ENCODE measurements at places on chromosomes 5 and 9.

GRCh38 chr5:57862942-57863341, 380.3 kb upstream of the ACTBL2 start:
- DNase-seq: no peak

GRCh38 chr9:134425812-134426211, 99.6 kb downstream of the RXRA start:
- no peak for DNase-seq

DNA sequence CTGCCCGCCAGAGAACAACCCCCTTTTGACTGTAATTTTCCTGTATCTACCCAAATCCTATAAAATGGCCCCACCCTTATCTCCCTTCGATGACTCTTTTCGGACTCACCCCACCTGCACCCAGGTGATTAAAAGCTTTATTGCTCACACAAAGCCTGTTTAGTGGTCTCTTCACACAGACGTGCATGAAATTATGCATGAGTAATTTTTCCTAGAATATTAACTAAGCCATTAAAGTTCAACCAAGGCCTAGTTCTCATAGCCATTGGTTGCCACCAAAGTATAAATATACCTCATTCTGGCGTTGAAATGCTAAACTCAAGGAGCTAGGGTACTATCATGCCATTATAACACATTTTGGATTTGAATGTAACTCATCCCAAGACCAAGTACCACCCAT, 243.9 kb downstream of the ZNF608 start:
- no peak for DNase-seq

- DNase-seq: no peak
Measured at GRCh38 chr5:139256820-139257219, 36.7 kb upstream of the MATR3 start.

GRCh38 chr9:112939418-112939817, 48.7 kb upstream of the SLC46A2 start:
- no peak for DNase-seq

- DNase-seq: no peak
Measured at GRCh38 chr5:170288151-170288550, 9.4 kb downstream of the LCP2 start.

DNA sequence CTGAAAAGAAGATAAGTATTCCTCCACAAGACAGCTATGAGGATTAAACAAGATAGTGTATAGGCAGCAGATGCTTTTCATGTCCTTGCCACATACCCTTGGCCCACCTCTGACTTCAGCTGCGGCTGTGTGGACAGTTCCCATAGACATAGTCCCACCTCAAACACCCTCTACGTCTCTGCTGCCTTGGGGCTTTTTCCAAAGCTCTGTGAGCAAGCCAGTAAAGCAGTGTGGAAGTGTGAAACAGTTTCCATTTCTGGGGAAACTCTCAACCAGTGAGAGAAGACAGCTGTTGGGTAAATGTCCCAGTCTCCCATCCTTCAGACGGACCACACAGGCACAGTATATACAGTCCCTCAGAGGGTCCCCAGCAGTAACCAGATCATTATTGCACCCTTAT, 125.5 kb downstream of the CDK5RAP2 start:
- no peak for DNase-seq

DNA sequence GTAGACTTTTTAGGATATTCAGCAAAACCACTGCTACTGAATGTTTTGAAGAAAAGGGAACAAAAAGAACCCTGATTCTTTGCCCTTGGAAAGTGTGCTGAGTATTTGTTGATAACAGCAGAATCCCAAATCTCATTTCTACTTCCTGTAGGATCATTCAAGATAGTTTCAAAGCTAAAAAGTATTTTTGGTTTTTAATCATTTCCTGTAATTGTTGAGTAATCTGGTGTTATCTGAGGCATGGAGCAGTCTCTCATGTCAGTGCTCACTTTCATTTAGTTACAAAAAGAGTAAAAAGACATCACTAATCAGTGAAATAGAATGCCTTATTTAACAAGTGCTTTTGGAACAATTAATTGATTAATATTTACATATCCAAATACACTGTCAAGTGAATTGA, 56.1 kb downstream of the ITGA2 start:
- DNase-seq: no peak

DNA sequence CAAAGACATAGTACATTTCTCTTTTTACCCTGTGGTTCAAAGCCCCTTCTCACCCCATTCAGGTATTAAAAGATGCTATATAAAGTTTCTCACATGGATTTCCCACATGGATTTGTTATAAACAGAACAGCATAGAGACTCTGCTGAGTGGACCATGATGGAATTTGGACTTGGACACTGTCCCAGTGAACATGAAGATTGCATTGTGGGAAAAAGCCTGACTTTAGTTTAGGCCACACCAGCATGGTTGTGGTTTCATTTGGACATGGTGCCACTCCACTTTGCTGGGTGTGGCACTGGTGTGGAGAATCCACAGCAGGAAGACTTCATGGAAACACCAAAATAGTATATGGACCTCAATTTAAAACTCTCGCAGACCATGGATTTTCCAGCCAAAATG, 124.6 kb downstream of the ARHGAP26 start:
- no peak for DNase-seq

GRCh38 chr5:143086908-143087637, 316.4 kb downstream of the NR3C1 start:
- DNase-seq: no peak

DNA sequence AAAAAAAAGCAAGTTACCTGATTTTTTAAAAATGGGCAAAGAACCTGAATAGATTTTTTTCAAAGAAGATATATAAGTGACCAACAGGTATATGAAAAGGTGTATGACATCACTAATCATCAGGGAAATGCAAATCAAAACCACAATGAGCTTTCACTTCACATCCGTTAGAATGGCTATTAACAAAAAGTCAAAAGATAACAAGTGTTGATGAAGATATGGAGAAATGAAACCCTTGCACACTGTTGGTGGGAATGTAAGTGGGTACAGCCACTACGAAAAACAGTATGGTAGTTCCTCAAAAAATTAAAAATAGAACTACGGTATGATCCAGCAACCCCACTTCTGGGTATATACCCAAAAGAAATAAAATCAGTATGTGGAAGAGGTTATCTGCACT, 134.8 kb downstream of the UGCG start:
- DNase-seq: no peak

DNA sequence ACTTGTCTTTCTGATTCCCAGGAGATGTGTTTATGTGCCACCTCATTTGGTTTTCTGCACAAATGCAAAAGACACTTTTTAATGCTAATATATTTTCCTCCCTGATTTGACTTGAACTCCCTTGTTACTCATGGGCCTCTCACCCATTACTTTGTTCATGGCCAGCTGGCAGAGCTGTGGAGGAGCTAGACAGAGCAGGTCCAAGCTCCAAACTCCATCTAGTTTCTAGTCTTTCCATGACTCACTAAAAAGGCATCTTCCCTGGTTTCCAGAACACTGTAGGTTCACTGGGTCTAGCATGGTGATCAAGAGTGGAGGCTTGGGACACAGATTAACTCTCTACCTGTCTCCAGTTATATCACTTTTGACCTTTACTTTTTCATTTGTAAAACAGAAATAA, 161.0 kb upstream of the SLC28A3 start:
- no peak for DNase-seq

- no peak for DNase-seq
Measured at GRCh38 chr5:144230806-144231205, 60.1 kb downstream of the KCTD16 start.

- no peak for DNase-seq
Measured at GRCh38 chr5:23396346-23396745, 111.1 kb upstream of the PRDM9 start.

DNA sequence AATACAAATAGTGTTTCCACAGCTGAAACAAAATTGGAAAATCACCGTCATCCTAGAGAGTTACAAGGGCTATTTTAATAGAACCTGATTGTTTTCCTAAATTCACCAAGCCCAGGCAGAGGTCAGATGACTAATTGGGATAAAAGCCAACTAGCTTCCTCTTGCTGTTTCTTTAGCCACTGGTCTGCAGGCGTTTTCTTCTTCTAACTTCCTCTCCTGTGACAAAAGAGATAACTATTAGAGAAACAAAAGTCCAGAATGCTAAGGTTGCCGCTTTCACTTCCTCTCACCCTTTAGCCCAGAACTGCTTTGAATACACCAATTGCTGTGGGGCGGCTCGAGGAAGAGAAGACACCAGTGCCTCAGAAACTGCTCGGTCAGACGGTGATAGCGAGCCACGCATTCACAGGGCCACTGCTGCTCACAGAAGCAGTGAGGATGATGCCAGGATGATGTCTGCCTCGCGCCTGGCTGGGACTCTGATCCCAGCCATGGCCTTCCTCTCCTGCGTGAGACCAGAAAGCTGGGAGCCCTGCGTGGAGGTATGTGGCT, at the start of gene TLR4:
TSS of gene TLR4 (plus strand) at position 380 of the 552 bp plus-strand sequence. CDS start at position 450, 70 bp downstream.
- no peak for DNase-seq

GRCh38 chr9:138099803-138100598, 222.4 kb downstream of the CACNA1B start:
- DNase-seq: peak; percentile 5

DNA sequence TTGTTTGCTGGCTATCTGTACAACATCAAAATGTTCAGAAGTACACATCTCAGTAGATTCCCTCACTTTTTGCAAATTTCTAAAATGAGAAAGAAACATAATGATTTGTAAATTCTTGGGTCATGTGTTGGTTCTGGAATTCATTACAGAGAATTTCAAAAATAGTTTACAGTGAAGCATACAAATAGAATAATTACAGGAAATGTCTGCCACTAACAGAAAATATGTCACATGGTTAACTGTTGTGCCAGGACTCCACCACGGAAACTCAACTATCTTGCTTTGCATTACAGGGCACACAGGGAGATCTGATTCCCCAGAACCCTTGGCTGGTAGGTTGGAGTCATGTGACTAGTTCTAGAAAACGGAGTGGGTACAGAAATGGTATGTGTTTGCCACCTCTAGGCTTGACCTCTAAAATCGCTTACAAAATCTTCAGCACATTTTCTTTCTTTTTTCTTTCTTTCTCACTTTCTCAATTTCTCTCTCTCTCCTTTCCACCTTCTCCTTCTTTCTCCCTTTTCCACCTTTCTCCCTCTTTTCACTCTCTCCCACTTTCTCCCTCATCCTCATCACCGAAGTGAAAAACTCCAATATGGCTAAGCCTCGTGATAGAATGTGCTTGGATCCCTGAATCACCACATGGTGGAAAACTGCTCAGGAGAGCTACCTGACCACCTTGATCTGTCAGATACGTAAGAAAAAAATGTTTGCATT, 32.4 kb downstream of the RASEF start:
- no peak for DNase-seq
